Activated CD4-positive, alpha-beta T cell treated with anti-CD3 and anti-CD28 coated beads, Interleukin-2, amount 50 U/mL, for 1 hour (primary cell): ENCODE measurements at places on chromosomes 5 and 9.

GRCh38 chr5:99061711-99062110 lies 132.9 kb upstream of the CHD1 start:
- DNase-seq, result no peak

DNA sequence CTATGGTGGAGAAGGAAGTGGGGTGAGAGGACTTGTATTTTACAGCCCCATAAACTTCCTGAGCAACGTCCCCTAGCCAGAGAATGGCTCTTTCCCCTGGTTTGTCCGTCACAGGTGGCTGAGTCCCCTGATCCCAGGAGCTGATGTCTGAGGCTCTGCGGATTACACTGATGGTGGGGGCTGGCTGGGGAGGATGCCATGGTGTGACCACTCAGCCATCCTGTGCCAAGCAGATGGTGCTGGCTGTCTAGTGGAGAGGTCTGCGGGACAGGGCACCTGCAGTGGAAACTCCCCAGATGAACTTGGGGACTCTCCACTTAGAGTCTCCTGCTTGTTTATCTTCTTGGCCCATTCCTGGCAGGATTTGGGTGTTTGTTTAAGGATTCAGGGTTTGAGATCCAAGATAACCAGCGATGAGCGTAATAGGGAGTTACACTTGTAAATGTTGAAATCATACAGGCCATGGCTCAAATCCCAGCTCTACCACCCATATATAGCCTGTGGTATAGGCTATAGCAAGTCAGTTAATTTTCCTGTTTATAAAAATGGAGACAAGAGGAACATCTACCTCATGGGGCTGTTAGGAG lies 4.7 kb upstream of the PTGS1 start:
- no peak for DNase-seq

DNA sequence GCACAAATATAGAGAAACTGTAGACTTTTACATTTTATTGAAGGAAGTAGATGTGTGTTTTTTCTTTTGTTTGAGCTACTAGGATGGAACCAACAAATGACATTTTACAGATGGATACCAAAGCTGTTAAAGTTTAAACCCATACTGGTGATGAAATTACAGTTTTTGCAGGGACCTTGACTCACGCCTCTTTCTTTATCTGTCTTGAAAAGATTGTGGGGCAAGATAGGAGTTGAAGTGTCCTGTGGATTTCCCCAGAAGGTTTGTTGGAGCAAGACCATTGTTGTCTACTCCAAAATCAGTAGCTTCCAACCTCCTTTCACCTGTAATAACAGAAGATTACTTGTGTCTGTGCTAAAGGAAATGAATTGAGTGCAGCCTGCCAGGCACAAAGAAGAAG lies 4.1 kb upstream of the C5orf63 start:
- DNase-seq, result no peak

- DNase-seq, result no peak
These were observed 34.5 kb upstream of the COL5A1 start for GRCh38 chr9:134606951-134607731.

- no peak for DNase-seq
These were observed 22.1 kb downstream of the CPLX2 start for GRCh38 chr5:175893466-175893865.

GRCh38 chr9:18921366-18922075 lies 111.5 kb downstream of the SAXO1 start:
- DNase-seq, result no peak

DNA sequence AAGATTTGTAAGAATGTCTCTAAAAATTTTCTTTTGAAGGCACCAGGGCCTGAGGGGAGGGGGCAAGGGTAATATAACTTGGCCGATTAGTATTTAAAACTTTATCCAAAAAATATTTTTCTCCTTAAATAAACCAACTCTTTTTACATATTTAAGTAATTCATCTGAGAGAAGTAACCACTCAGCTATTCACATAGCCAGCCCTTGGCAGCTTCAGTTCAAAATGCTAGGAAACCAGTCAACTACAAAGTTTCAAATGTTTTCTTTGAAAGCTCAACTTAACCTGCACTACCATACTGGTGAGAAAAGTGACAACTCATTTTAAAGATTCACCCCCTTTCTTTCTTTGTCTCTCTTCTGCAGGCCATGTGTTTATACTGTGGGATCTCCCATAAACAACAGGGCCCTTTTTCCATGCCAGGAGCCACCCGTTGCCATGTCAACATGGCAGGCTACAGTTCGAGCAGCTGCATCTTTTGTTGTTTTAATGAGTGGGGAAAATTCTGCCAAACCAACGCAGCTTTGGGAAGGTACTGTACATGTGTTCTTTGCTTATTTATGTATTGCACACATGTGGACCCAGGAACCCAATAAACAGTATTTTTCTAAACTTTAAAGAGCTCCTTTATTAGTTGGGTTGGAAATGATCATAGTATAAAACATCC lies 46.3 kb downstream of the AOPEP start:
- DNase-seq, result no peak

GRCh38 chr5:153490118-153491037 lies at the start of gene GRIA1:
Gene GRIA1, plus strand, starts transcription at chr5:153490670.
- no peak for DNase-seq

GRCh38 chr5:2754581-2755075 lies 3.2 kb upstream of the IRX2 start:
- no peak for DNase-seq

GRCh38 chr9:113707953-113708695 lies 168.0 kb upstream of the ZNF618 start:
- no peak for DNase-seq

- no peak for DNase-seq
These were observed 357.8 kb downstream of the TMEM167A start for GRCh38 chr5:82719368-82719767.

DNA sequence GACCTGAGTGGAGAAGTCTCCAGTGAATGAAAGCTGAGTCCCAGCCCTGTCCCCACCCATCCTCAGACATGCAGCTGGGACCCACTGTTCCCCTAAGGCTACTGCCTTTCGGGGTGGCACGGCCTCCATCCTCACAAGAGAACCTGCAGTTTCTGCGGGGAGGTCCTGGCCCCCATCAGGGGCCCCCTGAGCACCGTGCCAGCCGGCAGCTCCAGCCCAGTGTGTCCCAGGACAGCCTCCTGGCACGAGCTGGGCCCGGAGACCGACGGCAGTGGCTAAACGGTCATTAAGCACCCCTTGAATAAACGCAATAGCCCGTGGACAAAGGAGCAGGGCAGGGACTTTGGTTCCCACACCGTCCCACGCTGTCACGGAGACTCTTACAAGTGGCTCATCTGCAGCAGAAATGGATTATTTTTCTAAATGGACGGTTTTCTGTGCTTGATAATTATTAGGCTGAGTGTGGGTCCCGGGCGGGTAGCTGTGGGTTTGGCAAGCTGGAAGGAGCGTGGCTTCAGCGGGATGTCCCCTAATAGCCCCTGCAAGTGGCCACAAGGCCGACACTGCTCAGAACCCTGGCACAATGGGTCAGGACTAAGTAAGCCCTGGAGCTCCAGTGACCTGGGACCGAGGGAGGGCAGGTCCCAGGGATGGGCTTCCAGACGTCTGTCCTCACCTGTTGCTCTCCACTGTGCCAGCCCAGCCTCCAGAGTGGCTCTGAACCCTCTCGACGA lies 17.4 kb downstream of the FAM78A start:
- no peak for DNase-seq

DNA sequence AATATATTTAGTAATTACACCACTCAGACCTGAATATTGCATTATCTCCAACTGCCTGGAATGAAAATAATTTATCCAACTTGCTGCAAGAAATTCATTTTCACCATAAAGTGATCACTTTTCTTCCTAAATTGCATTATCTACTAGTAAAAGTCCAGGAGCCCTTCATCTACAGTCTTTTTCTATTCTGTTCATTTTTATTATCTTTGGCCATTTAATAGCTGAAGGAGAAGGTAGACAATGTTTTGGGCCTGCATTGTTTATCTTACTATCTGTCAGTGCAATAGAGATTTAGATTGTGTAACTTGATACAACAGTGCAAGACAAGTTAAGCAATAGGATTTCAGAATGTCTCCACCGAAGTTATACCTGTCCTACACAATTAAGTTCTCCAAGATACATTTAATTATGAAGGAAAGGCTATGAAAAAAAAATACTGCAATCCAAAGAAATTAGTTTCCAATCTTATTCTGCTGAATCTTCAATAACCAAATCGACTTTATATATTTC lies 1339.7 kb upstream of the CDH6 start:
- DNase-seq, result no peak

- no peak for DNase-seq
These were observed 10.5 kb upstream of the IPPK start for GRCh38 chr9:92680166-92681119.

GRCh38 chr5:64201996-64202395 lies 36.4 kb downstream of the RNF180 start:
- no peak for DNase-seq

DNA sequence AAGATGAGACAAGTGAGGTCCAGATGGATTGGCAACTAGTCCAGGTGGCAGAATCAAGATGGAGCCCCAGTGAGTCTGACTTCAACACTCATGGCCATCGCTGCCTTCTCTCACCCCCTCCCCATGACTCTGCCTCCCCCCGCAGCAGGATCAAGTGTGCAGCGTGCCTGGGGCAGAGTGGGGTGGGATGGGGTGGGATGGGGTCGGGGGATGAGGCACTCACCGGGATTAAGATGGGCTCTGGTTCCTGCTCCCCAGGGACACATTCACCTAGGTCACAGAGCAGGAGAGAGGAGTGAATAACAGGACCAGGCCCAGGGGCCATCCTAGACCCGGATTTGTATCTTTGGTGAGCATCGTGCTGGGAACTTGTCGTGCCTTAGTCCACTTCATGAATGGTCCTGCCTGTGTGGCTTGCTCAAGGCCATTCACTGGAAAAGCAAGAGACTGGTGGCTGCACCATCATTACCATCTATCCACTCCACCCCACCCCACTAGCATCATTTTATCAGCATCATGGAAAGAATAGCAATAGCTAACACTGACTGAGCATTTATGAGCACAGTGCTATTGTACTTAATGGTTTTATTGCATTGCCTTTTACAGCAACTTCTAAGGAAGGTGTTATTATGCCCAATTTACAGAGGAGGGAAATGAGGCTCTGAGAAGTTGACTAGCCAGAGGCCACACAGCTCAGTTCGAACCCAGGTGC lies 8.5 kb downstream of the AMBP start:
- DNase-seq, result no peak

DNA sequence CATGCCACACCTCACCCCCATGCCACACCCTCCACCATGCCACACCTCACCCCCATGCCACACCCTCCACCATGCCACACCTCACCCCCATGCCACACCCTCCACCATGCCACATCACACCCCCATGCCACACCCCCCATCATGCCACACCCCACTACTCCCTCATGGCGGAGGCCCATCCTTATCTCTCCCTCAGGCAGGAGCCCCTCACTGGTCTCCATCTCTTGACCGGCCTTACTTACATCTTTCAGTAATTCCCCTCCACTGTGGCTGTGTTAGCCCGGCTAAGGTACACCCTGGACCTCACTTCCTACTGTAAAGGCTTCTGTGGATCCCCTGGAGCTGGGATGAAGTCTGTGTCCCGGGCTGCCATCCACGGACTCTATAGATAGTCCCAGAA lies 102.0 kb downstream of the OLFM1 start:
- DNase-seq, result no peak

- no peak for DNase-seq
These were observed 7.3 kb downstream of the ACER2 start for GRCh38 chr9:19416143-19416542.

- DNase-seq, result no peak
These were observed 18.2 kb downstream of the PPP2R2B start for GRCh38 chr5:146860213-146860893.

DNA sequence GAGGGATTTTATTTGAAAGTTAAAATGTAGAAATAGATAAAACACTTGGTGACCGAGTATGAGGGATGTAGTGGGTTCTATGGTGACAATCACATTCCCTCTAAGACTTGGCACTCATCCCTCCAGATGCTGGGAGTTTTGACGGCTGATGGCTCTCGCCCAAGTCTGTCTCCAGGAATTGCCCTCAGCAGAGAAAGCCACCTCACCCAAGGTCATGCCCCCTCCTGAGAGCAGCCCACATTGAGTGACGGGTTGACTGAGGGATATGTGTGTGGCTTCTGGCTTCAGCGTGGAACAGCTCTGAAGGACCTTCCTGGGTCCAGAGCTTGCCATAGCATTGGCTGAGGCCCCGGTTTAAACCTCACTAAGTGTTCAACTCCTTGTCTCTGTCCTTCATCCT lies 19.4 kb downstream of the CAVIN4 start:
- DNase-seq, result no peak

- no peak for DNase-seq
These were observed 1152.9 kb upstream of the CDH6 start for GRCh38 chr5:30040488-30041118.

DNA sequence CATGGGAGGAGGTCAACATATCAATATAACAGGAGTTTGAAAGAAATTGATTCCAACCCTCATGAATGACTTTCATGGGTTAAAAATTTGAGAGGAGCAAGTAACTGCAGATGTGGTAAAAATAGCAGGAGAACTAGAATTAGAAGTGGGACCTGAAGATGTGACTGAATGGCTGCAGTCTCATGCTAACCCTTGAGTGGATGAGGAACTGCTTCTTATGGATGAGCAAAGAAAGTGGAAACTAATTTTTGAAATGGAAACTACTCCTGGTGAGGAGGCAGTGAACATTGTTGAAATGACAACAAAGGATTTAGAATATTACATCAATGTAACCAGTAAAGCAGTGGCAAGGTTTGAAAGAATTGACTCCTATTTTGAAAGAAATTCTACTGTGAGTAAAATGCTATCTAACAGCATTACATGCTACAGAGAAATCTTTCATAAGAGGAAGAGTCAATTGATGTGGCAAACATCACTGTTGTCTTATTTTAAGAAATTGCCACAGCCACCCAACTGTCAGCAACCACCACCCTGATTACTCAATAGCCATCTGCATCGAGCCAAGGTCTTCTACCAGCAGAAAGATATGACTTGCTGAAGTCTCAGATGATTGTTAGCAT lies 1683.2 kb downstream of the MAT2B start:
- DNase-seq, result no peak

DNA sequence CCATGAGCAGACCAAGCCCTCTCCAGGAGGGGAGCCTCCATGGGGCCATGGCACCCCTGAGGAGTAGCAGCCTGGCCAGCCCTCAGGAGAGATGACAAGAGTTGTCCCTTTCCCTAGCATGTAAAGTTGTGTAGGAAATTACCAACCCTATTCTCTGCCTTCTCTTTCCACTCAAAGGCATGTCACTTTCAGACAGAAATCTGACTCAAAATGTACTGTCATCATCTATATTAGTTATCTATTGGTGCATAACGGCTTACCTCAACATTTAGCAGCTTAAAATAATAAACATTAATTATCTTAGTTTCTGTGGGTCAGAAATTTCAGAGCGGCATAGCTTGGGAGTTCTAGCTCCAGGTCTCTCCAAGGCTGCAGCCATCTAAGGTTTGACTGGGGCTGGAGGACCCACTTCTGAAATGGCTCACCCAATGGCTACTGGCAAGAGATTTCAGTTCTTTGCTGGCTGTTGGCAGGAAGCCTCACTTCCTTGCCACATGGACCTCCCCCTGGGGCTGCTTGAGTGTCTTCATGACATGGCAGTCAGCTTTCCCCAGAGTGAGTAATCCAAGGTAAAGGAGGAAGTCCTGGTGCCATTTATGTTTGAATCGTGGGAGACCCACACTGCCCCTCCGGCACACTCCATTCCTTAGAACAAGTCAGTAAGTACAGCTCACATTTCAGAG lies 632.3 kb downstream of the CCDC171 start:
- no peak for DNase-seq
